ENCODE measurements at places on chromosomes 12 and 14.

DNA sequence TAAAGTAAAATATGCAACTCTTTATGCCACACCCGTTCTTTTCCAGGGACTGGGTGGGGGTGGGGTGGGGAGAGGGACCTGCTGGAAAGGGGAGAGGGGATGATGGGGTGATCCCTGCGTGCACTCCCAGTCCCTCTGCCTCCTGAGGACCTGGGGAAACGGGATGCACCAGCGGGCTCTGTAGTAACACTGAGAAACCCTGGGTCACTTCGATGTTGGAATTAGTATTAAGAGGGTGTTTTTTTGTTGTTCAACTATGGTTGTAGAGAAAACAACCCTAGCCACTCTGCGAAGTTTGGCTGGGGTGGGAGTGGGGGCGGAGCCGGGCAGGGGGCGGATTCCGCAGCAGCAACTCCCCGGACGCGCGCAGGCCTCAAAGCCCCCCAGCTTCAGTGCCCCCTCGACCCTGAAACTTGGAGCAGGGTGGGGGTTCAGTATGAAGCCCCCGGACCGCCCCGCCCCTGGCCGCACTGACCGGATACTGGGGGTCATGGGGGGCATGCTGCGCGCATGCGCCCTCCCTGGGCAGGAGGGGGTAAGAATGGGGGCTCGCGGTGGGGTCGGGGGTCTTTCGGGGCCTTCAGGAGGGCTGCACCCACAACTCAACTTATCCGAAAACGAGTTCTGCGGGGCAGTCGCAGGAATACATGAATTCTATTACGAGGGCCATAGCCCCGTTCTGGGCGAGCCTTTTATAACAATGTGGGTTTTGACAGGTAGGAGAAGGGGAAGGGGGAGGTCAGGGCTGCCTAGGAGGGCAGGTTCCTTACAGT, 1.3 kb upstream of the ARHGEF25 start:
- DNase-seq: no peak

- no peak for DNase-seq
Measured at GRCh38 chr12:52857500-52857899, 8.7 kb upstream of the KRT78 start.

DNA sequence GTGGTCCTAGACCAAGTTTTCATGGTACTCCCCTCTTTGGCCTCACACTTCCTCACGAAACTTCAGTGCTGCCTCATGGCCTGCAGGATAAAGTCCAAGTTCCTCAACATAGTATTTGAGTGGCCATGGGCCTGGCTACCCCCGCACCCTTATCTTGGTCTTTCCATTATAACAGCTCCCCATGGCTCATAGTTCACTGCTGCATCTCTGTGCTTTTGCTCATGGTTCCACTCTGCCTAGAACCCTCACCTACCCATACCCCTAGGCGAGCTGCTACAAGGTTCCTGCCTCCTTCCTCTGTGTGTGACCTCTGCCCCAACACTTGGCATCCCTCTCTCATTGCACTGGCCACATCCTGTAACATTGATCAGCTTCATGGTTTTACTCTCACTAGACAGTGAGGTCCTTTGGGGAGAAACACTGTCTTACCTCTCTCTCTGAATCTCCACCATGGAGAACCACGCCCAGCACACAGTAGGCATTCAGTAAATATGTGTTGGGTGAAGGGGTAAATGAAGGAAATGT, 158.9 kb downstream of the GPR65 start:
- DNase-seq: no peak

DNA sequence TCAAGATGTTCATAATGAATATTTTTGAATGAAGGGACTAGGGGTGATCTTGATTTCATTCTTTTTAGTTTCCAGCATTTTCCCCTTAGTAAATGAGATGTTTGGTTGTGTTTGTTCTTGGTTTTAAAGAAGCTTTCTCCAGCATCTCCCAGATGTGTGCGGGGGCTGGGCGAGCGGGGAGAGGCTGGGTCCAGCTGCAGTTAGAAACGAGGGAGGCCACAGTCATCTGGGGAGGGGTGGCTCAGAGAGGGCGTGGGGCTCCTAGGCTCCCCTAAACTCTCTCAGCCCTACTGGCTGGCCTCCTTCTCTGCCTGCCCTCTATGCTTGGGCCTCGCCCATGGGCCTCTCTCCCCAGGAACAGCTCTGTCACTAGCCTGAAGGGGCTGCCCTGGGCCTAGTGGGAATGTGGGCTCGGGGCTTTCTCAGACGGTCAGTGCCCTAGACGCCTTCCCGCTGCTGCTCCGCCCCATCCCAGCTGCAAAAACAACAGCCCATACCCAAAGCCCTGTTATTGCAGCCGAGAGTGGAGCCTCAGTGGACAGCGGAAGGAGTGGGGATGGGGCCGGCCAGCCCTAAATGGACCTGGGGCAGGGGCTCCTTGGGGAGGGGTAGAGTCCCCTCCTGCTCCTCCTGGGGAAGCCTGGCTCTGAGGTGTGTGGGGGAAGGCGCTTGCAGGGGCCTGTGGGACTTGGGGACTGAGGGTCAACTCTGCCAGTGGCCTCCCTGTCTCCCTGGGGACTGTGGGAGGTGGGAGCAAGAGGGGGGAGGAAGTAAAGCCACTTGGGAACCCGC, 18.3 kb upstream of the EIF2B2 start:
- DNase-seq: no peak

DNA sequence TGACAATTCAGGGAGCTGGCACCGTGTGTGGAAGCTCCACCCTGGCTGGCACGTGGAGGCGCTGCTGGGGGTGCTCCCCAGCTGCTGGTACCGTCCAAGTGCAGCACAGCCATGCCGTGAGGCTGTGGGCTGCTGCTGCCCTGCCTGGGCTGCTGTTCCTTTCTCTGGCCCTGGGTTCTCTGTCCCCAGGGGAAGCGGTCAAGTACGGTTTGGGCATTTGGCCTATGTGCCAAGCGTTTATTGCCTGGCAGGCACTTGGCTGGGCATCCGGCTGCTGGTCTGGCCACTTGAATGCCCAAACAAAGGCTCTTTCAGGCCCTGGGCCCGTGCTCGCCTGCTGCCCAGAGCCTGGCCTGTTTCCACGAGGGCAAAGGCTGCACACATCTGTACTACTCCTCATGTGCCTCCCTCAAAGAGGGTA, 39.6 kb downstream of the RHOF start:
- peak; percentile 92 for DNase-seq

- DNase-seq: no peak
Measured at GRCh38 chr14:53517270-53517960, 364.3 kb upstream of the DDHD1 start.

GRCh38 chr12:2228535-2228934, 175.7 kb downstream of the CACNA1C start:
- no peak for DNase-seq

- no peak for DNase-seq
Measured at GRCh38 chr14:92993302-92993701, 70.4 kb downstream of the CHGA start.

GRCh38 chr14:75249251-75249957, 29.2 kb upstream of the FOS start:
- DNase-seq: no peak

DNA sequence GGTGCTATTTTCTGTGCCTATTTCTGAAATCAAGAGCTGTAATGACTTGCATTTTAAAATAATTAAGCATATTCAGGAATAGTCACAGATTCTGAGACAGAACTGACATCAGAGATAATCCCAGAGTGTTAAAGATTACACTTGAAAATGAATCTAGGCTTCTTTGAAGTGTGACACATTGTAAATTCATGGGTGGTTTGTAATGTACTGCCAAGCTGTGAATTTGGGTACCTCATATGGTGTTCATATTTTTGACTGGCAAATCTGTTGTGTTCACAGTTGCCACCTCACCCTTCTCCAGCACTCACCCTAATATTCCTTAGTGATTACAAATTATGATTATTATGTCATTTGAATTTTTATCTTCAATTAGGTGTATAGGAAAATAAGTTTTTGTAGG, 78.5 kb upstream of the CSRP2 start:
- peak; percentile 29 for DNase-seq

DNA sequence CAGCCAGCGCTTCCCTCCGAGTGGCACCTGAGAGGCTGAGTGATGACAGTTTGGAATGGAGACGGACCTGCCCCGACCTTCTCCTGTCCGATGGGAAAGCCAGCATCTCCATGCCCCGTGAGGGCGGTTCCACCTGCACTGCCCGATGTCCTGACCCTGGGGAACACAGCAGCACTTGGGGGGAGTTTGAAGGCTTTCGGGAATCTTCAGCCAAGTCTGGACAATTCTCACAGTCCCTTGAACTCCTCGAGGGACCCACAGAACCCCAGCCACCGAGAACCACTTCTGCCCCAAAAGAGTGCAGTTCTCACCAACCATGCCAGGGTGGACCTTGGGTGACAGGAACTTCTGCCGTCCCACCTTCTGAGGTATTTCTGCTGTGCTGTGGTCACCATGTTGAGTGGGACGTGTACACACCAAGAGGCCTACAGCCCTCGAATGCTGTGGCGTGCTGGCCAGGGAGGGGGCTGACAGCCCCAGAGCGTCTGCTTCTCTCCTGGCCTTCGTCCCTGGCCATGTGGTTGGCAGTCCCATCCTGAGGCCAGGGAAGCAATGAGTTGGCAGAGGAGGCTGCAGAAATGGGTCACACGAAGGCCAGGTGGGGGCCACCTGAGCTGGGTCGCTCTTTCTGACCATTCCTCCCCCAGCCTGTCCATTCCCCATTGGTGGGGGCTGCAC, 1.0 kb downstream of the CLBA1 start:
- no peak for DNase-seq

GRCh38 chr12:470133-470532, 10.4 kb downstream of the B4GALNT3 start:
- DNase-seq: no peak

DNA sequence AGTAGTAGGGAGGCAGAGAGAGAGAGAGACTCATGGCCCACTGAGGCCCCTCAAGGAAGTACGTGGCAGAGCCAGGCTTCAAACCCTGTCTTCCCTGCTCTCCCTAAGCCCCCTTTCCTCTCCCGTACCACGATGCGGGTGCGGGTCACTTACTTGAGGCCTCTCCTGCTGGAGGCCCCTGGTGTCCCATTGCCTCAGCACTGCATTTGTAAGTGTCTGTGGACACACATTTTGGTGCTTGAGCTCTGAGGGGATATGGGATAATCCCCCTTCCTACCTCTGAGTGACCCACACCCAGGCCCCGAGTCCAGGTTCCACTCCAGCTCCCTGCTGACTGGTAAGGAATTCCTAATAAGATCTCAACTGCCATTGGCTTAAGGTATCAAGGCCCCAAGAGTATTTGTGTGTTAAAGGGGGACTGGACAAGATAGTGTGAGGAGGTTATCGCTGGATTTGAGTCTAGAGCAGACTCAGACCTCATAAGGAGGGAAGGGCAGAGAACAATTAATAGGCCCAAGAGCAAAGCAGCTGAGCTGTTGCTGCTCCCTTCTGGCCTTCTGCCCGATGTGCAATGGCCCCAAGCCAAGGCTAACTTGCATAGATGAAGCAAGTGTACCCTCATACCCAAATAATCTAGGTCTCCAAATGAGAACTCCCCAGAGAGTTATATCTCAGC, 71.9 kb downstream of the CRACR2A start:
- peak; percentile 42 for DNase-seq

DNA sequence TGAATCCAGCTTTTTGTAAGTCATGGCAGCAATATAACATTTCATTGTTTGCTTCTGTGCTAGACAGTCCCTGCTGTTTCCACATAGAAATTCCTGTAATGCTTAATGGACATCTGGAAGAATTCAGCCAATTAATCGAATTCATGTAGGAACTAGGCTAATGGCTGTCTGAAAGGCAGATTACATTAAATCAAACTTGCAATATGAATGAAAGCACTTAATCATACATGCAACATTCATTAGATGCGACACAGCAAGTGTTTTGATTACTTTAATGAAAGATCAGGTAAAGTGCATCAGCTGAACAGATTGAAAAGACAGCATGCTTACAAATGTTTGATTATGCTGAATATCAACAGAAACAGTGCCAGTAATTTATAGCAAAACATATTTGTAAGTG, 24.1 kb upstream of the INSM2 start:
- no peak for DNase-seq

- DNase-seq: no peak
Measured at GRCh38 chr14:63638493-63638892, 3.2 kb downstream of the WDR89 start.

DNA sequence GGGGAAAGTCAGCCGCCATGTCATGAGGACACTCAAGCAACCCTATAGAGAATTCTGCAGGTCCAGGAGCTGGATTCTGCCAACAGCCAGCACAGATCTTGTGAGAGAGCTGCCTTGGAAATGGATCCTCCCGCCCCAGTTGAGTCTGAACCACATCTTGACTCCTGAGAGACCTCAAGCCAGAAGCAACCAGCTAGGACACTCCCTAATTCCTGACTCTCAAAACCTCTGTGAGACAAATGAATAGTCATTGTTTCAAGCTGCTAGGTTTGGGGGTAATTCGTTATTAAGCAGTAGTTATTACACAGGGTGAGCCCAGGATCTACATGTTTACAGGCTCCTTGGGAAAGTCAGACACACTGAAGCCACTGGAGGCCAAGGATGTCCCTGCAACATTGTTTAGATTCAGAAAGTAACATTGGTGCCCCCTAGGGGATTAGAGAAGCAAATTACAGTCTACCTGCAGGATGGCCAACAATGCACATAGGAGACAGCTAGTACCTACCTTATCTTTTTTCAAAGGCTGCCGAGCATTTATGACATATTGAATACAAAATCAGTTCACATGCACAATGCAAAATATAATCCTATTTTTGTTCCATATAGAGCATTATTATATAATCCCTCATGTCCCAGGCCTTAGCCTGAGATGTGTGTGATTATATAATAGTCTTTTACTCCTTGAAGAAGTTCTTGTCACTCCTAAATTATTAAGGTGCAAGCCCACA, 57.9 kb upstream of the FICD start:
- peak; percentile 70 for DNase-seq

GRCh38 chr12:2290516-2291065, 237.8 kb downstream of the CACNA1C start:
- no peak for DNase-seq

DNA sequence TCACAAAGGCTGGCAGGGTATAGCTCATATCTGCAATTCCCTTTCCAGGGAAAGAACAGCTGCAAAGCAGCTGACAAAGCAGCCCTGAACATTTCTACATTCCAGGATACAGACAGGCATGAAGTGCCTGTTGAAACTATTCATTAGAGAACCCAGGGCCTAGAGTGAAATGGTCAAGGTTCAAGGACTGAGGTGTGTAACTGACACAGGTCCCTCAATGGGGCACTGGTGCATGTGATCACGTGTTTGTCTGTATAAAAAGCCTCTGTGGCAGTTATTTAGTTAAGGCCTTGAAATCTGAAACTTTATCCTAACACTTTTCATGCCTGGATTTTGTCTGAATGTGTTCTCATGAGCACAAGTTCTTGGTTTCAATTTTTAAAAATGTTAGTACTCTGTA, 47.1 kb downstream of the GIT2 start:
- DNase-seq: no peak

DNA sequence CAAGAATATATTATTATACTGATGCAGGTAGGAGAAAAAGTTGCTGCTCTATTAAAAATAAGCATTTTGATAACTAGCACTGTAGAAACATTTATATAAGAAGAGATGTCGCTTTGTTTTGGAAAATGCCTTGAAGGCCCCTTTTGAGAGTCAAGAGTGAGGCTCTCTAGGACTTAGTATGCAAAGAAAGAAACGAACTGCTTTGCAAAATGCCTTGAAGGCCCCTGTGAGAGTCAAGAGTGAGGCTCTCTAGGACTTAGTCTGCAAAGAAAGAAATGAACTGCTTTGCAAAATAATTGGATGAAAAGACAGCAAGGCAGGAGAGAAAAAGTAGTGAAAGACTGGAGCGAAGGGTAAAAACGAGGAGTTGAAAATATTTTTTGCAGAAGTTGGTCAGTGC, 65.9 kb downstream of the AVPR1A start:
- no peak for DNase-seq

Measured in Ammon's horn (tissue), 1 donor.